Inflammatory macrophage treated with lipopolysaccharide for 1 hour (primary cell): ENCODE measurements at places on chromosomes 2 and 18.
A peak's percentile ranks its signal among the peaks of the same experiment; 100 is the strongest.

GRCh38 chr2:118430510-118431164 is 342.4 kb downstream of the INSIG2 start:
- no peak for DNase-seq

DNA sequence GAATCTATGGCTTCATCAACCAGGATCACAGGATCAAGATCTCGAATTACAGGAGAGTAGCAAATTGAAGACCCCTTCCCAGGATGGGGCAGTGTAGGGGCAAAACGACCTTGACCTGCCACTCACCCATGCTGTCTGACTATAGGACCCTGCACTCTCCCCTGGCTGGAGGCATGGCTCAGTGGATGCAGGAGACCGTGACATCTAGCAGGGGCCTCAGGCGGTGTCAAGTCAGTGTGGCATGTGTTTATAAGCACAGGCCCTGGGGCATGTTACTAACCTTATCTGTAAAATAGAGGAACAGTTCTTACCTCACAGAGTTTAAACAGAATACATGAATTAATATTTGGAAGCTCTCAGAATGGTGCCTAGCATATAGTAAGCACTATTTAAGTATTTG is 3.5 kb downstream of the HAAO start:
- DNase-seq = no peak

GRCh38 chr2:45648636-45649035 is 2.8 kb upstream of the PRKCE start:
- DNase-seq = no peak

GRCh38 chr2:31304816-31305215 is 70.9 kb downstream of the EHD3 start:
- DNase-seq = no peak

DNA sequence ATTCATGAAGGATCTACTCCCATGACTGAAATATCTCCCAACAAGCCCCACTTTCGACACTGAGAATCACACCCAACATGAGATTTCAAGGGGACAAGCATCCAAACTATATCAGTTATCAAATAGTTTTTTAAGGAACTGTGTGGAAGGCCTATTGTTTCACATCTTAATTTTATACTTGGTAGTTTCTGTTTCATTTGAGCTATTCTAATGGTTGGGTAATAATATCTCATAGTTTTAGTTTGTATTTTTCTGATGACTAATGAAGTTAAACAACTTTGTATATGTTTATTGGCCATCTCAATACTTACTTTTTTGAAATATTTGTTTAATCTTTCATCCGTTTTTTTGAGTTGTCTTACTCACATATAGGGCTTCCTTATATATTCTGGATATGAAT is 135.0 kb downstream of the SCG2 start:
- peak; percentile 61 for DNase-seq

GRCh38 chr2:83850071-83850725 is 608.9 kb downstream of the SUCLG1 start:
- no peak for DNase-seq

GRCh38 chr2:113283704-113284284 is 5.1 kb upstream of the PAX8 start:
- DNase-seq = no peak

DNA sequence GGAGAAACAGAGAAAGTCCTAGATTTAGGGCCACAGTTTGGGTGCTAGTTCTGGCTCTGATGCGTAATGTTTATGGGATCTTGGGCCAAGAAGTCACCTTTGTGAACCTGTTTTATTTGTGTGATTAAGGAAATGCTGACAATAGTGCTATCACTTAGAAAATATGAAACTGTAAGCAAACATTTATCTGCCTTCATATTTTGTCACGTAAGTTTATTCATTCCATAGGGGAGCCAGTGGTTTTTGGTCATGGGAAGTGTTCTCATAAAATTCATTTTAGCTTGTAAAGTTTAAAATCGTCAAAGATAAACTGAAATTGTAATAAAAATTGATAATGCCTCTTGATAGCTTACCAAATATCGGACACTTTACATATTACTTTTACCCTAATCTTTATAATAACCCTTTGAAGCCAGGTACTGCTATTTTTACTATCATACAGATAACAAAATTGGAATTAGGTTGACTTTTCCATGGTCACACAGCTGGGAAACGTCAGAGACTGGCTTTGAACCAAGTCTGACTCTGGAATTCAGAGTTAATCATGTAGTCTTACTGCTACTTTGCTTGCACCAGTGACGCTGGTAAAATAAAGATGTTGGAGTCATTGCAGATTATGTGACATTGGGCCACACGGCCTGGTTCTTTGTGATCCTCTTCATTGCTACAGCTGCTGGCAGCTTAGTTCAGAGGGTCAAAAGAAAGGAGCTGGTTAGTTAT is 99.7 kb downstream of the ICA1L start:
- no peak for DNase-seq

GRCh38 chr2:188456114-188456909 is 164.6 kb downstream of the GULP1 start:
- DNase-seq = no peak

GRCh38 chr2:189265696-189266320 is 86.2 kb upstream of the COL5A2 start:
- DNase-seq = no peak

GRCh38 chr2:11903085-11903606 is 156.7 kb downstream of the LPIN1 start:
- DNase-seq = peak; percentile 65

DNA sequence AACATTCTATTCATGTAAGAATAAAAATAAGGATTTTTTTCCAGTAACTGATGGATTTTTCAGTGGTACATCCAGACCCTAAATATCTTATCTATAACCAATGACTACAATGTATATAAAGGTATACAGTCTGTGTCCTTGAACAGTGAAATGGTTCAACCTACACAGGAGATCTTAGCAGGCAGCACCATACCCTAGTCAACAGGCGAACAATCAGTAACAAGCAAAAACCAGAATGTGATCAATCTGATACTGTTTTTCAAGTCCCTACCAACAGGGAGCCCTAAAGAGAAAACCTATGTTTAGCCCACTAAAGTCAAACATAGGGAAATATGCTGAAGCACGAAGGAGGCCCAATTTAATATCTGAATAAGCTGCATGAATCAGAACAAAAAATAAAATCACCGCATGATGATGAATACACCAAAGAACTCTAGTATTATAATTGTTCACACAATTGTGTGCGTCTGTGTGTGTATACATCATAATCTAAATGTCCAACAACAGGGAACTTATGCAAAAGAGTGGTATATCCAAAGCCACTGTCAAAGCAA is 26.0 kb downstream of the PTPN2 start:
- DNase-seq = no peak

DNA sequence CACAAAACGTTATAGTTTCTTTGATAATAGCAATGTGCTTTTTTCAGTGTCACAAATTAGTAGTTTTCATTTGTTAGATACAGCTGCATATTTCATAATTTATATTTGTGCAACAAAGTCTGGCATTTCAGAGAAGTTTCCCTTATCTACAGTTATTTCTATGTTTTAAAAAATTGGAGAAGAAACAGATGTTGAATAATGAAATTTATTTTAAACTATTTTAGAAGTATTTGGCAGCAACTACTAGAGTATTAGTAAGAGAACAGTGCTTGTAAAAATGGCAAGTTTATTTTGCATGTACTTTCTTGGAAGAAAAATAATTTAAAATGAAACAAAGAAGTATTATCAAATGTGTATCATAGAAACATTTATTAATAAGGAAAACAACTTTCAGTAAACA is 68.6 kb upstream of the COL5A2 start:
- no peak for DNase-seq

GRCh38 chr2:121151311-121152109 is 133.5 kb downstream of the TFCP2L1 start:
- no peak for DNase-seq

- no peak for DNase-seq
These were observed 951.1 kb upstream of the CNTNAP5 start for GRCh38 chr2:123073956-123074355.

GRCh38 chr2:113980946-113981345 is 91.1 kb downstream of the ACTR3 start:
- DNase-seq = no peak

GRCh38 chr2:24972315-24972961 is 683 bp upstream of the DNAJC27 start:
- DNase-seq = peak; percentile 23

- DNase-seq = peak; percentile 13
These were observed 680 bp upstream of the LBH start for GRCh38 chr2:30230497-30231211.

GRCh38 chr2:31580321-31581117 is at the start of gene SRD5A2:
TSS of gene SRD5A2 (minus strand) at chr2:31580938. CDS start at chr2:31580900, 38 bp downstream.
- DNase-seq = no peak

DNA sequence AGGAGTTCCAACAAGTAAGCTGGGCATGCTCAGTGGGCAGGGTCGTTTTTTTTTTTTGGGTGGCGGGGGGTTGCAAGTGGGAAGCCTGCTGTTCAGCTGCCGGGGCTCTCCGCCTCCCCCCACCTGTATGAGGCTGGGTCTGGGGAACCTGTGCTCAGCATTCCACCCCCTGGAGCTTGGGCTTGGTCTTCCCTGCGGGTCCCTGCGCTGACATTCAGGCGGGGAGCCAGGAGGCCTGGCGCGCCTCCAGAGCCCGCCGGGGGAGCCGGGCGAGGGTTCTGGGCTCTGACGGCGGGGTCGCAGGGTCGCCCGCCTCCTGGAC is 822 bp upstream of the GPD2 start:
- DNase-seq = no peak

DNA sequence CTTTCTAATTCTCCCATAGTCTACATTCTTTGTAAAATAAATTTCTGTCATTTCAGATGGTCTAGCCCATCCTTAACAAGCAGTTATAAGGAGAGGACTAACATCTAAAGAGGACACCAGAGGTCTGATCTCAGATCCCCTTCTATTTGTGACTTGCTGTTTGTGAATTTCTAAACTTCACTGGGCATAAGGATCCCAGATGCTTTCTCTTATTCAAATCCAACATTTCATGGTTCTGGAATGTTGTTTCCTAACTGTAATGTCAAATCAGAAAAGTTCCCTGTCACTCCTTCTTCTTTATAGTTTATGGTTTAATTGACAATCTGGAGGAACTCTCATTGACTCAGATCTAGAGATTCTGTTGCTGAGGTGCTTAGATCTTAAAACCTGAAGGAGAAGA is 430.2 kb downstream of the MEIS1 start:
- no peak for DNase-seq

DNA sequence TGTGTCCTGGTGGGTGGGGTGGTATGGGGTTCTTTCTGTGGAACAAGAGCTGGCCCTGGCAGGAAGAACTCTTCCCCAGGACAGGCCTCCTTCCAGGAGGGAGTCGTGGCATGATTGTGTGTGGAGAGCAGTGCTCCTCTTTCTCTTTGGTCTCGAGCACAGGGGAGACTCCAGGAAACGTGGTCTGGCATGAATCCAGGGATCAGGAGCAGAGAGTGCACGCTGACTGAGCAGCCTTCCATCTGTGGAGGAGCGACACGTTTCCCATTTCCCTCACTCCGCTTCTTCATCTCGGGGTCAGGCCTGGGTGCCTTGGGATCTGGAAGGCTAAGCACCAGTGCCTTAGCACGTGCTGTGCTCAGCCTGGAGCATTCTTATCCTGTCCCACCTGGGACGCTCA is 132.0 kb upstream of the HDAC4 start:
- DNase-seq = no peak

DNA sequence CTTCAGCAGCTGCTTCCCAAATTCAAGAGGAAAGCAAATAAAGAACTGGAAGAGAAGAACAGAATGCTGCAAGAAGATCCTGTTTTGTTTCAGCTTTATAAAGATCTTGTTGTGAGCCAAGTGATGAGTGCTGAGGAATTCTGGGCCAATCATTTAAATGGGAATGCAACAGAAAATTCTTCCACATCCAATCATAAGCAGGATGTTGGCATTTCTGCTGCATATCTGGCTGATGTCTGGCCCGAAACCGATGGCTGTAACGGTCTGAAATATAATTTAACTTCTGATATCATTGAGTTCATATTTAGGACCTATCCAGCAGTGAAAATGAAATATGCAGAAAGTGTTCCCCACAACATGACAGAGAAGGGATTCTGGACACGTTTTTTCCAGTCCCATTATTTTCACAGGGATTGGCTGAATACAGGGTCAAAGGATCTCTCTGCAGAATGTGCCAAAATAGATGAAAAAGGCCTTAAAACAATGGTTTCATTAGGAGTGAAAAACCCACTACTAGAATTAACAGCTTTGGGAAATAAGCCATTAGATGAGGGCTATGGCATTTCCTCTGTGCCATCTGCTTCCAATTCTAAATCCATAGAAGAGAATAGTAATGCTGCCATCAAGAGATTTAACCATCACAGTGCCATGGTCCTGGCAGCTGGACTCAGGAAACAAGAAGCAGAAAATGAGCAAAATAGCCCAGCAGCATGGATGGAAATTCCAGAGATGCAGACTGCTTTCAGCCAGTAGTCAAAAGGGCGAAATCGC is 175.6 kb downstream of the MC4R start:
- no peak for DNase-seq

DNA sequence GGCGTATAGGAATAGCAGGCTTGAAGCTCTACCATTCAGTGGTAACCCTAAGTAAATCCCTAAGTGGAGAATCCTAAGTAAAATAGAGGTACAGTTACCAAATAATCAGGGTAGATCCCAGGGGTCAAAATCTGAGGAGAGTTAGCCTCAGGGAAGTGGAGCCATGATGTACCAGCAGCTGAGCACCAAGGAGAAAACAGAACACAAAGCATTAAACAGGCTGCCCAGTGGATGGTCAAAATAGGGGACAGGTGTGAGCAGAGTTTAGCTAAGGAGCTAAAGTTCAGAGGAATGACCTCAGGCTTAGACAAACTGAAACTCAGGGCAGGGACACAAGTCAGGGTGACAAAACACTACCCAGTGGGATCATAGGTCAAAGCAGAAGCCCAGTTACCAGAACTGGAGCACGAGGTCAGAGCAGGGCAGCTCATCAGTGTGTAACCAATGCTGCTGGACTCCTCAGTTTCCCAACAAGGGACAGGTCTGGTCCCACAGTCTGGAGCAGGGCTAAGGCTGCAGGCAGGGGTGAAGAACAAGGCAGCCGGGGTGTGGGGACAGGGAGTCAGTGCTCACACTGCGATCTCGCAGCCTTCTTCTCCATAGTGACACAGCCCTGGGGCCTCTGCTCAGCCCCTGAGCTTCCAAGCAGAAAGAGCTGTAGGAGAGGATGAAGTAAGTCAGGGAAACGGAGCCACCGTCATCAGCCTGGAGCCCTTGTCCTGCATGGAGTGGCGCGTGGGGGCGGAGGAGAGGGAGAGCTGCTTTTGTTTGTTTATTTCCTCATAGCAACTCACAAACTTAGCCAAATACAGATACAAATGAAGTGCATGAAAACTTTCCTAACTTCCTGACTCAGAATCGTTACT is 264.0 kb downstream of the MREG start:
- DNase-seq = peak; percentile 90

- no peak for DNase-seq
These were observed 236.0 kb downstream of the LDLRAD4 start for GRCh38 chr18:13454363-13455150.

GRCh38 chr2:41784496-41784895 is 263.3 kb upstream of the PKDCC start:
- no peak for DNase-seq

DNA sequence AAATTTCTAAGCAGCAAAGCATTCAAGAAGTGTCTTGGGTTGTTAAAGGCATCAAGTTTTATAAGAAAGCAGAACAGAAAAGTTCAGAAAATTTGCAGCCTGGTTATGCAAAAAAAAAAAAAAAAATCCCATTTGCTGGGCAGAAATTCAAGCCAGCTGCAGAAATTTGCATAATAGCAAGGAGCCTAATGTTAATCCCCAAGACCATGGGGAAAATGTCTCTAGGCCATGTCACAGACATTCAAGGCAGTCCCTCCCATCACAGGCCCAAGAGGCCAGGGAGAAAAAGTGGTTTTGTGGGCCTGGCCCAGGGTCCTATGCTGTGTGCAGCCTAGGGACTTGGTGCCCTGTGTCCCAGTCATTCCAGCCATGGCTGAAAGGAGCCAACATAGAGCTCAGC is 269.0 kb upstream of the SLC39A10 start:
- DNase-seq = no peak

GRCh38 chr2:185006481-185006880 is 408.2 kb downstream of the ZNF804A start:
- DNase-seq = no peak
